ENCODE measurements at places on chromosomes 16 and 17.

- no peak for DNase-seq
Measured at GRCh38 chr16:4534151-4534790, 4.3 kb downstream of the CDIP1 start.

GRCh38 chr16:6891496-6891895 is 441.1 kb upstream of the RBFOX1 start:
- DNase-seq, result no peak

GRCh38 chr17:53134548-53134947 is 688.2 kb upstream of the KIF2B start:
- no peak for DNase-seq

DNA sequence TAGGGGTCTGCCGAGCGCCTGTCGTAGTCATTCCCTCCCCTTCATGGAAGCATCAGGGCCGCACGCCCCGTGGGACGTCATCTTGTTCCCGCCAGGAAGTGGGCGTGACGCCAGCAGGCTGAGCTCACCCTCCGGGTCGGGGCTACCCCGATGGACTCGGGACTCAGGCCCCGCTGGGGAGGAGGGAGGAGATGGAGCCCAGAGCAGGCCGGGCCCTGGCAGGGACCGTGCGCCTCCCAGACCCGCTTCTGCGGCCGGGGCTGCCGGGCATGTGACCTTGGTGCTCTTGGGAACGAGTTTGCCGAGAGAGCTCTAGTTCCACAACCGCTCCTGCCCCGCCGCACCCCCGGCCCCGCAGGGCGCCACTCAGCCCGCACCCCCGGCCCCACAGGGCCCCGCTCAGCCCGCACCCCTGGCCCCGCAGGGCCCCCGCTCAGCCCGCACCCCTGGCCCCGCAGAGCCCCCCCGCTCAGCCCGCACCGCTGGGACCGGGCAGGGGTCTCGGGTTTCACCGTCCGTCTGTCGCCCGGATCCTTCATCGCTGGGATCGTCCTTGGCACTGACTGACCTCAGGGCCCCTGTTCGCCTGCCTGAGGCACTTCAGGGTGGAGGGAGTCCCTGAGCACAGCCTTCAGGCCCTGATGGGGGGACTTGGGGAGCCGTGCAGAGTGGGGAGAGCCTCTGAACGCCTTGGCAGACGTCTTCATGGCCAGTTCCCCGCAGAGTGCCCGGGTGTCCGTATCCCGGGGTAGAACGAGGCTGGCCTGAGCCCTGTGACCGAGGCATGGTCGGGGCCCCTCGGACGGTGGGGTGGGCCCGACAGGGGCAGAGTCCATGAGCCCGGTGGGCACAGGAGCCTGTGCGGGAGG is 5.8 kb downstream of the CACNA1H start:
- DNase-seq, result no peak

Measured in lower leg skin (tissue), 4 donors.